ENCODE measurements at places on chromosomes 4 and X.

GRCh38 chr4:40194602-40195161 is 2.1 kb upstream of the RHOH start:
- DNase-seq, result no peak

DNA sequence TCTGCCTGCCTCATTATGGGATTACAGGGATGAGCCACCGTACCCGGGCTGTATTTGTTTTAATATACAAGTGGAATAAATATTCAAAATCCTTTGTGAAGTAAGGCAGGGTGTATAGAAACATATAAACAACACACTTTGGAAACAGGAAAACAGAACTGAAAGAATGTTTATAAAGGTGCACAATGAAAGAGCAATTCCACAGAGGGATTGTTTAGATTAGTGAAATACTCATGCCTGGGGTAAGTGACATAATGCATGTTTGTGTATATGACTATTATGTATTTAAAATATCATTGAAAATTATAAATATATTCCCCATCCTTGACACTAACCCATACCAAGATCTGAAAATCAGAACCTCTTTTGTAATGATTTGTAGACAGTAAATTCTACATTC is 45.0 kb upstream of the NR3C2 start:
- no peak for DNase-seq

DNA sequence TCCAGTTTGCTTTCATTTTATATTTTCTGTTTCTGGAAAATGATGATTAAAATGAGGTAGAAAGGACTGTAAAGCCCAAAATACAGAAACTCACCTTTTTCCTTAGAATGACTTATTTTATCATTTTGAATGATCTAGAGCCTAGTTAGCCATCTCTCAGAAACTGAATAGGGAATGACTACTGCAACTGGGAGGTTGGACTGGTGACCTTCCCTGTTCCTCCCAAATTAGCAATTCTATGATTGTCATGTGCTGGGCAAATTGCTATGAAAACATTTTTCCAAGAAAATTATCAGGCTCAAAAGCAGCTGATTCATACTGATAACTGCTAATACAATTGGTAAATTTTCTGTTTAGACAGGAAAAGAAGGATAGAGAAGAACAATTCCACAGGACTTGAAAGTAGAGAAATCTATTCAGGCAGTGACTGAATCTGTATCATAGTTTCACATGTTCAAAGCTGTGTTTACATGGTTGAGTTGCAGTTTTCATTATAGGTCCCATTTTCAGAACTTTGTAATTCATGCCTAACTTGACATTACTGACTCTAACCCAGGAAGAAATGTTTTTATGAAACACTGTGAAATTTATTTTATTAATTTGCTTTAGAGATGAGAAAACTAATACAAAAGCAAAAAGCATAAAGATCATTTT is 43.4 kb upstream of the SEC24B start:
- DNase-seq, result no peak

- no peak for DNase-seq
These were observed 279.5 kb upstream of the TAPT1 start for GRCh38 chr4:16505726-16506125.

DNA sequence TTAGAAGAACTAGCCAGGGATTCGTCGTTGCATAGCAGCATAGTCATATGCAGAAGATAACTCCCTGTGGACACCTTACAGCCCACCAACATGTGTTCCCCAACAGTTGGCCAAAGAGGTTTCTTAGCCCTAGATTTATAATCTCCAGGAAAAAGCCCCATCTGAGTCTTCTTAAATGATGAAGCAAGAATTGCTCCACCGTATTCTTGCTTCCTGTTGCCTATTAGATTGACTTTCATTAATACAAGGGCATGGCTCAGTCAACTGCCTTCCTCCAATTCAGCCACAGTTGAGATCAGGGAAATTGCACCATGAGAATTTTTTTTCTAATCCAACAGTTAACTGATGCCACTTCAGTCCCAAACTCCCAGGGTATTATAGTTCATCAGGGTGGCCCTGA is 5.2 kb upstream of the AFF2 start:
- peak; percentile 52 for DNase-seq

DNA sequence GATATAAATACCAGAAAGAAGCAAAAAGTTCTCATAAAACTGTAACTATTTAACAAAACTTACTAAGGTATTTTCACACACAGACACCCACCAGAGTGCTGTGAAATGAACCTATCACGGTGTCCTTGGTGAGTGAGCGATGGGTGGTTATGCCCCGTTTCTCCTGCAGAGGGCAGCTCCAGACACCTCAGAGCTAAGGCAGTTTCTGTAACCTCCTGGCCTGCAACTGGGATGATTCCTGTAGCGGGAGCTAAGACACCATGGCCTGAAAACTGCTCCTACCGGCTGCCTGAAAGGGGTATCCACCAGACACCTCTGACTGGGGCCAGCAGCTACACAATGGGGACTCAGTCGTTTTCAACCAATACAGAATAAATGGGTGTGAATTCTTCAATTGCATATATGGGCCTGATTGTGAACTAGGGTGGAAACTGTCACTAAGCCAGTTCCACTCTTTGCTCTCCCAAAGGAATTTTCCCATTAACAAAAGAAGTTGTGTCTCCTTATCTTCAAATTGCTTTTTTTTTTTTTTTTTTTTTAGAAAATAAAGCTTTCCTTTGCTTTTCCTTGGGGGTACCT is 2375.8 kb upstream of the TENM3 start:
- peak; percentile 49 for DNase-seq

DNA sequence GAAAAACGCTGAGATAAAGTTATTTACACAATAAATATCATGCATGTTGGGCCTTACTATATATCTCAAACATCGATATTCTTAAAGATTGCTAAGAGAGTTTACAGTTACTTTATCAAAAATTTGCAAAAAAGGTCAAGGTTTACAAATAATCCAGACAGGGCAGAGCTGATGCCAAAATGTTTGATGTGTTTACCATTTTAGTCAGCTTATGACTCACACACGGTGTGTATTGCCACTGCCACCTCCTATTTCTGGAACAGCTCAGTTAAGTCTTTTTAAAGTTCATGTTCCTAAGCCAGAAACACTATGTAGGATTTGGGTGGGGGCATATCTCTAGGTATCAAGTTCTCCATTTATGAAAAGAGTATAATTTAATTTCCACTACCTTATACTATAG is 580.6 kb downstream of the INPP4B start:
- DNase-seq, result no peak

DNA sequence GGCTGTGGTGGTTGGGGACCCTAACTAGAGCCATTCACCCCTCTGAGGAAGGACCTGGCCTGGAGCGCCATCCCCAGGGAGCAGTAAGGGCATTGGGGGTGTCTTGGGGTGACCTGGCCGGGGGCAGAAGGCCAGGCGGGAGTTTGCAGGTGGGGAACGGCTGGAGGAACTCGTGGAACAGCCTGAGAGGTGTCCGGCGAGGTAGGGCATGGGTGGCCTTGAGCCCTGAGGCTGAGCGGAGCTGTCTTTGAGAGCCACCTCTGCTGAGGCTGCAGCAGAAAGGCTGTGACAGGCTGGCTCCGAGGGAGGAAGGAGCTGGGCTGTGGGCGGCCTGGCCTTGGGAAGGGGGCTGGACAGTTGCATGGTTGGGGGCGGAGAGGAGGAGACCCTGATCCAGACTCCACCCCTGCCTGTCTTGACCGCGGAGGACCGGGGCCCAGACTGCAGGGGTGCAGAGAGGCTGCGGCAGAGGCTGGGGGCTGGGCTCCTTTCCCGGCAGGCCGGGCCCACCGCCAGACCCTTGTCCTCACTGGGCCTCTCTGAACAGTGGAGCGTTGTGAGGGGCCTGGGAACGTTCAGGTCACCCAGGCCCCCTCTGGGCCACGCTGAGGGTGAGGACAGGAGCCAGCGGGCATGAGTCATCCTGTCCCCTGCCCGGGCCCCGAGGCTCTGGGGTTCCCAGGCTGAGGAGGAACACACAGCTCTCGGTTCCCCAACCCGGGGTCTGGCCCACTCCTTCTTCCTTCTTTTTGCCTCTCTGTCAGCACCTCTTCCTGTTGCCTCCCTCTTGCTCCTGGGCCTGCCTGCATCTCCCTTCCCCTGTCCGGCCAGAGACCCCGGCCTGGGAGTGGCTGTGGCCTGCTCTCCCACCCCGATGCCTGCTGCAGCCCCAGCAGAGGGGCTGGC is 8.1 kb downstream of the SH3BP2 start:
- DNase-seq, result peak; percentile 95

DNA sequence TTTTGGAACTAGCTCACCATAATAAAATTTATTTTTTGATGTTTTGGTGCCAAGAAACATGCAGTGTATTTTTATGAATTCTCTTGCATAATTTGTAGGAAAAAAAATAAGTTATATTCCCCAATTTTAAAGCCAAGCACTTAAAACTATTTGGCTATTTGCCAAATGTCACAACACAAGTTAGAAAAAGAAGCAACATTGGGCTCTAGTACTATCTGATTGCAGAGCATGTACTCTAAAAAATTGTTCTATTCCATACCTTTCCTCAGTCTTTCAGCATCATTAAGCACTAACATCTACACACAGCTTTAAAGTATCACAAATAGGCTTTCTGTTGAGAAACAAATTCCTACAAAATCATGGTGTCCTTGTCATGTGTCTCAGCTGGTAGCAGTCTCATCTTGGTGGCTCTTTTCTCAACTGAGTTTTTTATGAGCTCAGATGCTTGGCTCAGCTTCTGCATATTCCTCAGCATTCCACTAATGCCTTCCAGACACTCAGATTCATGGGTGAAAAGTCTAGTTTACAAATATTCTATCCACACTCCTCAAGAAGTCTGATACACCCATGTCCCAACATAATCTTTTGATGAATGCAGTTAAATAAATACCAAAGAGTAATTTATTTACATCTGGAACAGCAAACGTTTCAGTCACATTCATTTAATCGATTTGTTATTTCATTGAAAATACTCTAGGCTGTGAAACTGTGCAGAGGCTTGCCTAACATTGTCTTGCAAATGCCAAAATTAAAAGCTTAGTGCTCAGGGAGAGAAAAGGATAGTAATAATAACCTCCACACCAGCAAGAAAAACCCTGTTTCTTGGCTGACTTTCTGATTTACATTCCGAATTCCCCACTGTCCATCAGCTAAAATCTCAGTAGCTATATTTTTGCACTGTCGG is 2209.9 kb downstream of the PCDH7 start:
- DNase-seq, result no peak
